ENCODE measurements at places on chromosomes 12 and 14. TPM values are rescaled to one million over a fixed set of nuclear protein-coding genes. Genes with fewer than 3 reads are reported as not detected.

DNA sequence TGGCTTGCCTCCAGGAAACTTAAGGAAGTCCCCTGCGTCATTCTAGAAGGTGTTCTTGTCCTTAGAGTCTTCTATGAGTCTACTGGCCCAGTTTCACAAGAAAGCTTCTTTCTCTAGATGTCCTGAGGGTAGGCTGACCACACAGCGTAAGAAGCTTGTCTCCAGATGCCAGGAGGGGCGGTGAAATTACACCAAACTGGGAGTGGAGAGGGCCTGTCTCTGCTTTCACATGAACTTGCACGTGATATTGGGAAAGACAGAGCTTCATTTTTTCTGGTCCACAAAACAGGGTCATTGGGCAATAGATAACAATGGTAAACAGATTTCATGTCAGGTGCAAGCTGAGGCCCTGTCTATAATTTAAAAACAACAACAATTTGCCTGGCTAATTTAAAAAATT, 85.7 kb upstream of the TBX3 start:
- DNase-seq = no peak

Gene ZFP36L1
- 87.7 TPM for total RNA-seq

Gene SMOC1
- total RNA-seq = 5.9 TPM

Gene LMNTD1
- 1.2 TPM for total RNA-seq

- DNase-seq = no peak
Observed at GRCh38 chr12:107344035-107344808, 250.9 kb upstream of the CRY1 start.

DNA sequence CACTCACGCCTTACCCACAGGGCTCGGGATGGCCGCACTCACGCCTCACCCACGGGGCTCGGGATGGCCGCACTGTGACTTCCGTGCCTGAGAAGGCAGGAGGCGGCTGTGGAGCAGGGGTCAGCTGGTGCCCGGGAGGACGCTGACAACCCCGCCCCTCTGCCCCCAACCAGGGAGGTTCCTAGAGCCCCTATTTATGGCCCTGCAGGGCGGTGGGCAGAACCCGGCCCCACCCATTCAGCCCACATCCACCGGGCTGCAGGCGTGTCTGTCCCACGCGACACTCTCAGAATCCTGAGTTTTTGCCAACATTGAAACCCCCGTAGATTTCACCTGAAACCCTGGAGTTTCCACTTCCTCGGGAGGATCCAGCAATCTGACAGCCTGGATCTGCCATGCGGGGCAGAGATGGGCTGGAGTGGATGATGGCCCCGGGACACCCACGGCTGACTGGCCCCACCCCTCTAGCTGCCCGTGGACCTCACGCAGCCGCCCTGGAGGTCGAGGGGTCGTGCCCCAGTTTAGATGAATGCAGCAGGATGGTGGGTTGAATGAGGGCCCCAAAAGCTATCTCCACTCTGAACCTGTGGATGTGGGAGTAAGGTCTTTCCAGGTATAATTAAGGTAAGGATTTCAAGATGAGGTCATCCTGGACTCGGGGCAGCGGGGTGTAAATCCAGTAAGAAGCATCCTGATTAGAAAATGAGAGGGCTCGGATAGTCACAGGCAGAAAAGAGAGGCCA, 20.4 kb downstream of the GALNT9 start:
- no peak for DNase-seq

Gene NPC2
- 97.0 TPM for total RNA-seq

DNA sequence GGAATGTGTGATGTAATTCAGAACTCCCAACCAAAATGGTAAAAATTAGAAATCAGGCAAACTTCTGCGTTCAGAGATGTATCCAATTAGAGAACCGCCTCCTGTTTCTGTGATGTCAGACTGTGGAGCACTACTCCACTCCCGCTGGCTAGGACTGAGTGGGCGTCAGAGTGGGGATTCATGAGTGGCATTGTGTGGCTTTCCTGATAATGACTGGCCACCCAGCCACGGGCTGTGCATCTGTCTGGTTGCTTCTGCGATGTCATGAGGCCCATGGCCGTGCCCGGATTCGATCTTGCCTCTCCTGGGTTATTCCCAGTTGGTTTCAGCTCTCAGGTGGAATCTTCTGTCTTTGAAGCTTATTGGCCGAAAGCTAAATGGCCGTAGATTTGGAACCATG, 87.1 kb upstream of the KCNA1 start:
- no peak for DNase-seq

Gene SLC16A7
- 74.5 TPM for total RNA-seq

DNA sequence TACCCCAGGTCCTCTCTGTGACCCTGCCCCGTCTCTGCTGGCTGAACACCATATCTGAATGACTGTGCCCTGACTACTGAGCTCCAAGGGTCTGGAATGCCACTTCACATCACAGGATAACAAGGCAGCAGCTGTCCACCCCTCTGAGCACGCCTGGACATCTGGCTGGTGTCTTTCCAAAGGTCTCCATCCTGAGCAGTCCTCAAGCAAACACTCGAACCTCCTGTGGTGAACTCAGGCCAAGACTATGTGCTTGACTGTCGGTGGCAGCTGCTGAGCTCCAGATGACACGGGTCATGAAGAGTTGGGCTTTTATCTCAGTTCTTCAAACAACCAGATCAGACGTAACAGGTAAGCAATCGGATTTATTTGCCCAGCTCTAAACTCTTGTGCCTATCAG, 117.2 kb upstream of the BCL2L14 start:
- no peak for DNase-seq

DNA sequence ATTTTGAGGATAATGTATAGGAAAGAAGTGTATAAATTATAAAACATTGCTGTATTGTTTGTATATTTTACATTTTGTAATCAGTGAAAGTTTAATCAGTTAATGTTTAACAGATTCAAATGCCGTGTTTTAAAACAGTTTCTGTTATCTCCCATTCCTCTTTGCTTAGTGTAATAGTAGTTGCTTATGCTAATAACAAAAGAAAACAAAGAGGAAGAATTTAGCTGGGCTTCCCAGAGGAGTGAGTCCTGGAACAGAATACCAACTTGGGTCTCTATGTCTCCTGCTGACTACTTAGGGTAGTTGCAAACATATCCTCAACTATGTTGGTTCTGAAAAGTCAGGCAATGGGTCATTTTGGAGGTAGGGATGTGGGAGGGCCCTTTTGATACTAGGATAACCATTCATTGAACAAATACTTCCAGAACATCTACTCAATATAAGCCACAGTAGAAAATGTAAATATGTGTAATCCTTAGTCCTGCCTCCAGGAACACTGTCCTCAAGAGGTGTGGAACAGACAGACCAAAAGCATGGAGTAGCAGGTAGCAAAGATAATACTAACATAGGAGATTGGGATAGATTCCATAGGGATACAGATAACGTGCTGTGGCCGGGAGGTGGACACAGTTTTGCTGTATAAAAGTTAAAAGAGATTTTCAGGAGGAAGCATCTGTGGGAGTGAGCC, 36.1 kb upstream of the EVL start:
- no peak for DNase-seq

DNA sequence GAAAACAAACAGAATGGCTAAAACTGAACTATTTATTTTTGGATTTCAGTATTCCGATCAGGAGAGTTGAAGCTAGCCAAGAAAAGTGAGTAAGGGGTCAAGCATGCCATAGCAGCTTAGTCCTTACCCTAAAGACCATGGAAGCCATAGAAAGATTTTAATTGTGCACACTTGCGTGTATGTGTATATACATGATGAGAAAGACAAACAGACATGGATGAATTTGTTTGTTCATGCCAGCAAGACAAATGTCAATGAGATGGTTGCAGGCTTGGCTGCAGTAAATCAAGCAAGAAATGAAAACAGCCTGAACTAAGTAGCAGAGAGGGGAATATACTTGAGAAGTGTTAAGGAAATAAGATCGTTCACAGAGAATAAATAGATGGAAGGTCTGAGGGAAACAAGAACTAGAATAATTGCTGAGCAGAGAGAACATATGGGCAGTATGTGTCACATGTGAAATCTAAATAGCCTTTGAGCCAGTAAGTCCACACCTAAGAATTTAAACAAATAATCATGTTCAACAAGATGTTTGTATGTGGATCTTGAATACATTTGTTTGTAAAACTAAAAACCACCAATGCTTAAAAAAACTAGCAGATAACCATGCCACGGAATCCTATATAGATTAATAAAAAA, 14.8 kb downstream of the SNW1 start:
- DNase-seq = no peak

- DNase-seq = no peak
Observed at GRCh38 chr14:55911776-55912175, 206.4 kb upstream of the PELI2 start.

GRCh38 chr12:113407931-113408600, 4.4 kb upstream of the SDS start:
- DNase-seq = no peak

Gene SERPINA10
- total RNA-seq = not detected

GRCh38 chr14:69716478-69717187, 50.3 kb upstream of the SRSF5 start:
- no peak for DNase-seq

- DNase-seq = no peak
Observed at GRCh38 chr12:9792185-9792900, 31.6 kb upstream of the CD69 start.

DNA sequence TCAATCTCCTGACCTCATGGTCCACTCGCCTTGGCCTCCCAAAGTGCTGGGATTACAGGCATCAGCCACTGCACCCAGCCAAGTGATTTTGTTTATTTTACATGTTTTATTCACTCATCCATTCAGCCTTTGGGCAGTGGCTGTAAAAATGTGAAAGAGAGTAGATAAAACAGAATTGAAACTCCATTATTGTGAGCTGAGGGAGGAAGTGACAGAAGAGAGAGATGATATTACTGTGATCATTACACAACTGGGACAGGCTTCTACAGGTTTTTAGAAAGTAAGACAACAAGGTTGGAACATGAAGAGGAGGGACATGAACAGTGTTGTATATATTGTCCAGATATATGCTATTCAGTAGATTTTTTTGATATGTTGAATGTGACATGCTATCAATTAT, 25.0 kb downstream of the CREBL2 start:
- no peak for DNase-seq

Measured in skin of body (tissue), 3 donors.